Stimulated activated CD8-positive, alpha-beta memory T cell treated with anti-CD3 and anti-CD28 coated beads, Interleukin-7, amount 100 ng/mL, for 1 hour (primary cell): ENCODE measurements at places on chromosomes 4 and X.

- DNase-seq: no peak
Measured at GRCh38 chr4:41304221-41304620, 47.5 kb downstream of the UCHL1 start.

- no peak for DNase-seq
Measured at GRCh38 chr4:105805501-105806120, 89.7 kb upstream of the NPNT start.

DNA sequence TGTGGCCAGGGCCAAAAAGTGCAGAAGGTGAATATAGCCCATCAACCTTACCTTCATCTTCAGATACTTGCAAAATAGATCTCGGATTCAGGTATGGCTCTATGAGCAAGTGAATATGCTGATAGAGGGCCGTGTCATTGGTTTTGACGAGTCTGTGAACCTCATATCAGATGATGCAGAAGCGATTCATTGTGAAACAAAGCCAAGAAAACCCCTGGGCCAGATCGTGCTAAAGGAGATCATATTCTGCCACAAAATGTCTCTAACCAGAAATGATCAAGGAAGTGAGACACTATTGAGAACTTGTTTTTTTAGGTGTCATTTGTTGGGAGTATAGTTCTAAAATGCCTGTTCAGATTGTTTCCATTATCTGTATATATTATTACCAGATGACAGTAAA is 48.3 kb downstream of the PDK3 start:
- DNase-seq: no peak

DNA sequence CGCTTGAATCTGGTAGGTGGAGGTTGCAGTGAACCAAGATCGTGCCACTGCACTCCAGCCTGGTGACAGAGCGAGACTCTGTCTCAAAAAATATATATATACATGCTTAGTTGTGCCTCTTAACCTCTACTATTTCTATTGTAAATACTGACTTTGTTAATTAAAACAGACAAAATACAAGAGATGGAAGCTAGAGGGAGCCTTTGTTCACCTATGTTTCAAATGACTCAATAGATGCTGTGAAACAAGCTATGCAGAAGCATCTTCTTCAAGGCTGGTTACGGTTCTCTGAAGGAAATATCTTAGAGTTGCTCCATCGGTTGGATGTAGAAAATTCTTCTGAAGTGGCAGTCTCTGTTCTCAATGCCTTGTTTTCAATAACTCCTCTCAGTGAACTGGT is 6.2 kb downstream of the NCAPG start:
- DNase-seq: no peak

GRCh38 chr4:3305610-3306371 is 13.0 kb downstream of the RGS12 start:
- no peak for DNase-seq

DNA sequence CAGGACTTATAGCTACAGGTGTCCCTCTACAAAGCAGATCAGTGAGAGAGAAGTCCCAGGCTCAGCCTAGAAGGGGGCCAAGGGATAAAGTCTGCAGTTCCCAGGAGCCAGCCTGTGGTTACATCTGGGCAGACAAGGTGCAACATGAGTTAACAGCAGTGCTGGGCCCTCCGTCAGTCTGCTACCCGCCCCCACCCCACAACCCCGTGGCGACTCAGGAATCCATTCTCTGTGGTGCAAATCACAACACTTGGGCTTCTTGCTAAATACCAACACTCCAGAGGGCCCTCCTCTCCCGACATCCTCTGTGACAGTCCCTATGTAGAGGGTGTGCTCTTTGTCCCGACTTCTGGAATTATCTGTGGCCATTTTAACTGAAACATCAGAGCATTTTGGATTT is 13.8 kb downstream of the GPM6B start:
- no peak for DNase-seq

GRCh38 chr4:59553063-59553720 is 1646.9 kb upstream of the ADGRL3 start:
- no peak for DNase-seq

- peak; percentile 69 for DNase-seq
Measured at GRCh38 chr4:6873792-6874461, 35.7 kb upstream of the TBC1D14 start.

GRCh38 chr4:74659576-74660411 is 134.5 kb downstream of the BTC start:
- DNase-seq: no peak

DNA sequence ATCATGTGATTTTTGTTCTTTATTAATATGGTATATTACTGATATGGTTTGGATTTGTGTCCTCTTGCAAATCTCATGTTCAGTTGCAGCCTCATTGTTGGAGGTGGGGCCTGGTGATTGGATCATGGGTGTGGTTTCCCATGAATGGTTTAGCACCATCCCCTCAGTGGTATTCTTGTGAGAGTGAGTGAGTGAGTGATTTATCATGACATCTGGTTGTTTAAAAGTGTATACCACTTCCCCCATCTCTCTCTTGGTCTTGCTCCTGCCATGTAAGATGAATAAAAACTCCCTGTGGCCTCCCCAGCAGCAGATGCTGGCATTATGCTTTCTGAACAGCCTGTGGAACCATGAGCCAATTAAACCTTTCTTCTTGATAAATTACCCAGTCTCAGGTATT is 111.5 kb downstream of the TAB3 start:
- DNase-seq: no peak

DNA sequence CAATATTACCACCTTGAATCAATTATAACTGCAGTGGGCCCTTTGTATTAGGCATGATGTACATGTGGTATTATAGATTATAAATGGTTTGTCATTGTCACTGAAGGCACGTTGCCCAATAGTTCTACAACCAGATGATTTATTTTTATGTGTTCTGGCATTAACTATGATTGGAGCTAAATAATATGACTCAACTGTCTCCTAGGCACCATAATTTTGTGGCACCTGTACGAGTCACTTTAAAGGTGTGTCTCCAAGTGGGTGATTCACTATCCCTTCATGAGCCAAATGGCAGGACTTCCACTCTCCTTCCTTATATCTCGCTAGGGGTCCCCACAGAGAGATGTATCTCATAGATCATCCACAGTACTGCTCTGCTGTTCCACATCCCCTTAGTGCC is 6.1 kb upstream of the SMPX start:
- no peak for DNase-seq

DNA sequence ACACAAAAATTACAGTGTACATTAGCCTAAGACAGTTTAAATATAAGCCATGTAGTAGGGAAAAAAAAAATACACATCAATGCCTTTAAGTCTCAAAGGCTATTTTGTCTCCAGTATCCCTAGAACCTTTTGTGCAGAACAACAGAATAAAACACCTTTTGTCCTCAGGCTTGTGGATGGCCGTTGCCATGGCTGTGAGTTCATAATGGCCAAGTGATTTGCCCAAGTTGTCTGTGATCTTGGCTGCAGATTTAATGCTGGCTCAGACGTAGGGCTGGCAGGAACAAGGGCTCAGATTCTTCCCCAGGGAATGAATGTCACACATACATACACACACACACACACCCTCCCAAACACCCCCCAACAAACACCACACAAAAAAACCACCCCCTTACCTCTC is 25.3 kb downstream of the GPM6B start:
- no peak for DNase-seq

DNA sequence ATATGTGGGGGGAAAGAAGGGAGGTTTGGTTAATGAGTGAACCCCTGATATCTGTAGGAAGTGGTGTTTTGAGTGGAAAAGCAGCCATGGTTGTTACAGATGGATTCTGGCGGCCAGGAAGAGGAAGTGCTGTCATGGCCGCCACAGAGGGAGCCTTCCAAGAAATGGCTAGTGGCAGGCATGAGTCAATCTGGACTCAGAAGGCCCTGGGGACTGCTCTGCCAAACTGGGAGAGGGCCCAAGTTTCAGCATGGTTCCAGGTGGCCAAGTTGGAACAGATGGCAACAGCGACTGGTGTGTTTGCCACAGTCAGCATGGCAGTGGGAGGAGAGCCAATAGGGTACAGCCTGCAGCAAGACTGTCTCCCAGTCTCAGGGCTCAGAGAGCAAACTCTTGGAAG is 32.5 kb downstream of the ETDB start:
- DNase-seq: no peak

GRCh38 chr4:53963781-53964180 is 100.6 kb downstream of the CHIC2 start:
- DNase-seq: no peak

GRCh38 chrX:45750639-45751038 is 550.0 kb upstream of the DIPK2B start:
- no peak for DNase-seq

DNA sequence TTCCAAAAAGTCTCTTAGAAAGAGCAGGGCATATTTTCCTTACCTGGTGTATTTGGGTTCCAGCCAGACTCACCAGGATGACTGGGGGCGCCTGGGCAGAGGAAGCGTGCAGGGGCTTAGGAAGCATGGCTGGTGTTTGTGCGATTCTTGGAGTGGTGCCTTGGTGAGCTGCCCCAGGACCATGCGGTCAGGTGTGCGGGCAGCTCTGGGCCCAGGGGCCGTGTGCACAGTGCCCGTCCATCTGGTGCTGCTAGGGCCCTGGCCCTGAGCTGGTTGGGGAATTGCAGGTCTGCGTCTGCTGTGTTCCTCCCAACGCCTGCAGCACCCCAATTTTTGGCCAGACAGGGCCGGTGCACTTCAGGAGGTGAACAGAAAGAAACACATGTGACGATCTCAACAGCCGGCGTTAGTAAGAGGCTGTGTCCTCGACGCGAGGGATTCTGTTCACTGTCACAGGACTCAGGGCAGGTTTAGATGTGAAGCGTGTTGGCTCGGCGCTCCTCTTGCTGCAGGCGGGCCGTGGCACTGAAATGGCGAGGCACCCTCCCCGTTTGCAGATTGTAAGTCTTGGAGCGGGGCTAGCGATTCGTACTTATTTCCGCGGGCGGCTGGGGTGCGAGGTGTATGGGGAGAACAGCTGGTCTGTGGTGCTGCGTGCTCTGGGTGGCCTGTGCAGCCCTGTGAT is 15.2 kb downstream of the RGS12 start:
- DNase-seq: no peak

- DNase-seq: no peak
Measured at GRCh38 chrX:131988236-131988635, 34.9 kb upstream of the STK26 start.

- DNase-seq: no peak
Measured at GRCh38 chr4:55794053-55794452, 25.5 kb upstream of the EXOC1L start.

DNA sequence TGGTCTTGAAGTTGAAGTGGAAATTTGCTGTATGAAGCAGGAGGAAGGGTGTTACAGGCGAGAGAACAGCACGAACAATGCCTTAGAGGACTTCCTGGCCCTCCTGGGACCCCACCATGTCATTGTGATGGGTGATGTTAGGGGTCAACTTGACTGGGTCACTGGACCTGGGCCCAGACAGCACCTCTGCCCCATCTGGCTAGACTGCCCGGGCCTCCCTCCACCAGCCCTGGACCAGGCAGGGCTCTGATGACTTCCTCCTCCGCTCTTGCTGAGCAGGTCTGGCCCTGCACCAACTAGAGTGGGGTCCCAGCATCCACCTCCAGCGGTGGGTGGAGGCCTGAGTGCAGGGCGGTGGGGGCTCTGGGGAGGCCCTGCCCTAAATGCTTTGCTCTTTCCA is 48.9 kb upstream of the ADRA2C start:
- DNase-seq: no peak

DNA sequence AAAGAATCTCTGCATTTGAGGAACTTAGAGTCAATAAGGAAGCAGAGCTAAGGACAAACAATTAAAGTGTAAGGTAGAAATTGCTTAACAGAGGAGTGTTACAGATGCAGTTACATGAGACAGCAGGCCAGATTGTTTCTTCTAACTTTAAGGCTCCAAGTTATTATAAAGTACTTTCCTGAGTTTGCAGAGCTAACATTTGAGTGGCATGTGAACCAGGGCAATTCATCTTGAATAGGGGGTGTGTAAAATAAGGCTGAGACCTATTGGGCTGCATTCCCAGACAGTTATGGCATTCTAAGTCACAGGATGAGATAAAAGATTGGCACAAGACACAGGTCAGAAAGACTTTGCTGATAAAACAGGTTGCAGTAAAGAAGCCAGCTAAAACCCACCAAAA is 7.6 kb upstream of the LNX1 start:
- no peak for DNase-seq

DNA sequence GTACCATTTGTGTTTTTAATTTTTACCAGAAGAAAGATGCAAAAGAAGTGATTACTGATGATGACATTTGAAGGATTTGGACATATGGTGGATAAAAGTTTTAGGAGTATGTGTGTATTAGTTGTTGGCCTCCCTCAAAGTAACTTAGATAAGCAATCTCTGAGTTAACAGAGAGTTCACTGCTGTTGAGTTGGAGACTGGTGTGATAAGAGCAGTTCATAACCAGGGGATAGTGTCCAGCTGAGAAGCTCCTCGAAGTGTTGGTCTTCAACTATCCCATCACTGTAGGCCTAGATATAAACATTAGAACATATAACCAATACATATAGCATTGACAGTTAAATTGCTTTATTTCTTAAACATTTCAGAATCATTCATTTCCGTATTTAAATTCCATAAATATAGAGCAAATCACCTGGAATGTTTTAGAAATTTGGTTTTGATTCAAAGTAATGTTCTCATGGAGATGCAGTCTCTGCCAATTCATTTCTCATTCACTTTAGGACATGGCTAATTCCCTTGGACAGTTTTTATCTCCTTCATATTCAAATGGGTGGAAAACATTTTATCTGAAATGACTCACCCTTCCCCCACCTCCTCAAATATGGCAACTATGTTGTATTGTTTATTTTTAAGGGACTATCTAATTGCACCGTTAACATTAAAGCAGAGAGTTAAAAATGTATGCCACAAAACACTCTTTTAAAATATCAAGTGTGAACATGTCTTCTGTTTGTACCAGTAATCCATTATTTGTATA is 136.8 kb upstream of the SLC4A4 start:
- DNase-seq: no peak

- DNase-seq: no peak
Measured at GRCh38 chrX:8430444-8430843, 34.2 kb upstream of the VCX3B start.

DNA sequence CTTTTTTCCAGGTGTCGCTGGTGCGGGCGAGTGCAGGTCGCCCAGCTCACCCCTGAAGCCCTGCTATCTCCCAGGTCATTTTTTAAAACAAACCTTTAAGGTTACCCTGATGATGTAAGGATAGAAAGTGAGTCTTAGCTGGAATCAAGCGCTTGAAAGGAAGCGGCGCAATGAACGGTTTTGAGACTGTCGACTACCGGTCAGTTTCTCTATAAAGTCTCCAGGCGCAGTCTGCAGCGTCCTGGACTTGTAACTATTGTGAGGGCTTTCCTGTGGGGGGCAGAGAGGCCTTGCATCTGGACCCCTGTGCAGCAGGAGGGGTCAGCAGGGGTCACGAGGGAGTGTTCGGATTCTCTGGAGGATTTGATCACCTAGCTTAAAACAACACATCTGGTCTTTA is 1.6 kb downstream of the KIT start:
- DNase-seq: no peak

DNA sequence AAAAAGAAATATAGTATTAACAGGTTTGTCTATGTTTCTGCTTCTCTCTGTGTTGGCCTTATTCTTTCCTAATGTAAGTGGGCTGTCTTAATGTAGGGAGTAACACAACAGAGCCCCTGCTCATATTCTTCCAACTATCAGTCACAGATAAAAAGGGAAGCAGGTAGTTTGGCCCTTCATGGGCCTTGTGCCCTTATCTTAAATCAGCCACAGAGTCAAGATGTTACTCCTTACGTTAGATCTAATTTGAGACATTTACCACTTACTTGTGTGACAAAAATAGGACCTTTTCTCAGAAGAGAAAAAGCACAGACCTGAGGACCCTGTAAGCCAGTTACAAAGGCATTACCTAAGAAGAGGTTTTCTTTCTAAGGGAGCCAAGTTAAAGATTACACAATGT is 589.0 kb downstream of the GRXCR1 start:
- no peak for DNase-seq

- DNase-seq: no peak
Measured at GRCh38 chrX:153410373-153410772, 899 bp upstream of the ZFP92 start.
